ENCODE measurements at places on chromosomes 6 and 20.
A peak's percentile ranks its signal among the peaks of the same experiment; 100 is the strongest.

DNA sequence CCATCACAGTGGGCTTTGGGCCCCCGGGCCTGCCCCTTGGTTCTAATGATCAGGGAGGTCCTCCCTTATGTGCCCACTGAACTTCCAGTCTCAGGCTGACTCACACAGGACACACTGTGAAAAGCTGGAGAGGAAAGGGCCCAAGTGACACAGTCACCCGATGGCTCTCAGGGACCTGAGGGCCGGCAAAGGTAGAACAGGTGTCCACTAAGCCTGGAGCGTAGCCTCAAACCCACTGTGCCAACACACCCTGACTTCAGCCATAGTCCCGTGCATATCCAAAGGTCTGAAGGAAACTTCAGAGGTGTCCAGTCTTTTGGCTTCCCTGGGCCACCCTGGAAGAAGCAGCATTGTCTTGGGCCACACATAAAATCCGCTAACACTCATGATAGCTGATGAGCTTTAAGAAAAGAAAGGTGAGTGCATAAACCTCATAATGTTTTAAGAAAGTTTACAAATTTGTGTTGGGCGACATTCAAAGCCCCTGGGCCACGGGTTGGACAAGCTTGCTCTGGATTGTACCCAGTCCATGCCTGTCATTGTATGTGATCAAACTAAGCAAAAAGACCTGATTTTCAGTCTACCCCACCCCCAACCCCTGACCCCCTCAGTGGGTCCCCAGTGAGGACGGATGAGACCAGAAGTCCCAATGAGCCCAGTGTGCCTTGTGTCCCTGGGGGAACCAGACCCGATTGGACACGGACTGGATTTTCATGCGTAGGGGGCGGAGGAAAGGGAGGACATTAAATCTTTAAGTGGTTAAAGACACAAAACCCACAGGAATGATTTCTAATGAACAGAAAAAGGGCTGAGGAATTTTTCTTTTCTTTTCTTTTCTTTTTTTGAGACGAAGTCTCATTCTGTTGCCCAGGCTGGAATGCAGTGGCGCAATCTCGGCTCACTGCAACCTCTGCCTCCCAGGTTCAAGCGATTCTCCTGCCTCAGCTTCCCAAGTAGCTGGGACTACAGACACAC lies 6.1 kb downstream of the RAMACL start:
- no peak for DNase-seq

DNA sequence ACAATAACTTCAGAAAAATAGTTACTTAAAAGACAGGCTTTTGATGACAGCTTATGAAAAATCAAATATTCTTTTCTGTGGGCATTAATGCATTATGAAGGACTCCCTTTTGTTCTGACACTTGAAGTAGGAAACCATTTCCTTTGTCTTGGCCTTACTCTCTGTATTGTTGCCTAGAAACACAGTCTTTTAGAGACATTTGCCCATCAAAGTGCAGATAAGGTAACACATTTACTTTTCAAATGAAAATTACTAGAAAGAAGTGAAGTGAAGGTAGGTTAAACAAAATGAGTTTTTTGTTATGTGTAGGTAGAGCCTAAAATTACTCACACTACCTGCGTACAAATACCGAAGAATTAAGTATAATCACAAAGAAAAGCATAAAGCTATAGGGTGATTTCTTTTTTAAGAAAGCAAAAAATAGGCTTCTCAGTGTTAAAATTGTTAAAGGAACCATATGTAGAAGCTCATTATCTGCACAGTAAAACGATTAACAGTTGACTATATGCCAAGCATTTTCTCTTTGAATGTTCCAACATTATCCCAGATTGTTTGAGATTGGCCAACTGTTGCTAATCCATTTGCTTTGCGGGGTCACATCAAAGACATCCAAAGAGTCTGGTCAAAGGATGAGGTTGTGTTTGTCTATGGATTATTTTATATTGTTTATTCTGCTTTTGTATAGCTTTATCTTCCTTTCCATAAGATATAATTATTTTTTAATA lies 542.0 kb upstream of the RNF217 start:
- no peak for DNase-seq

- DNase-seq: no peak
Measured at GRCh38 chr20:6767536-6768227, at the start of gene BMP2. BMP2 (plus strand) TSS chr20:6767686; CDS start chr20:6770127, 2,441 bp downstream.

DNA sequence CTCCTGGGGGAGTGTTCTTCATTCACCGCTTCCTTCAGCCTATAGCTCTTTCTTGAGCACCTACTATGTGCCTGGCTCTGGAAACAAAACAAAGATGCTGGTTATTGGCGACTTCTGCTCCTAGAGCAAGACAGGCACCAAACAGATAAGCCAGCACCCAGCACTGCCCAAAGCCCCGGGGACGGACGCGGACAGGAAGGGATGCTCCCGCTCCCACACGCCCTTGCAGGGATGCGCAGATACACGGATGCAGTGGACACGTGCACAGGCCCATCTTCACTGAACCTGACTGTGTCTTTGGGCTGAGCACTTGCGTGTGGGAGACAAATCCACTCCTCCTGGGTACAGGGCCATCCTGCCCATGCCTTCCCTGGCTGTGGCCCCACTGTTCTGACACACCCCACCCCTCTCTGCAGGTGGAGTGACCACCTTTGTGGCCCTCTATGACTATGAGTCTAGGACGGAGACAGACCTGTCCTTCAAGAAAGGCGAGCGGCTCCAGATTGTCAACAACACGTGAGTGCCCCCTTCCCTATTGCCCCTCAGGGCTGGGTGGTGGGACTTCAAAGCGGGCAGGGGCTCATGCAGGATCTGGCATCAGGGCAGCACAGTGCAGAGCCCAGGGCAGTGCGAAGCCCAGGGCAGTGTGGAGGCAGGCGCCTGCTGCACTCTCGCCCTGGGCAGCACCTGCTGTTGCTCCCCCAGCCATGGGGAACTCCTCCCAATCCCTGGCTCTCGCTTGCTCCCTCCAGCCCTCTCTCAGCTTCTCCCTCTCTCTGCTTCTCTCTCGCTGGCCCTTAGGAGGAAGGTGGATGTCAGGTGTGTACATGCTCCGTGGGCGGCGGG lies 39.9 kb downstream of the SRC start:
- no peak for DNase-seq

DNA sequence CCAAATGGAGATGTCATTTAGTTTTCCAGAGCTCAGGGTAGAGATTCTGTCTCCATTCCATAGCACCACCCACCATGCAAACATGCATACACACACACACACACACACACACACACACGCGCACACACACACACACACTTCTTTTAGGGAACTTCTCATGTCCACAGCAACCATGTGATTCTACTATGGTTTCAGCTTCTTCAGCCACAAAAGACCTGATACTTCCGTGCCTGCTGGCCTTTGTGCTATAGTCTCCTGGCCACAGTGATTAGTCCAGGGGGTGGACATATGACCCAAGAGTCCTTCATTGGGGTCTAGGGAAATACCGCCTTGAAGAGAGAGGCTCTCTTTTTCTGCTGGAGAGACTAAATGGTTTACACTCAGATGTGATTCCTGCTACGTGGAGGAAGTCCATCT lies 53.5 kb downstream of the CARMIL1 start:
- no peak for DNase-seq

DNA sequence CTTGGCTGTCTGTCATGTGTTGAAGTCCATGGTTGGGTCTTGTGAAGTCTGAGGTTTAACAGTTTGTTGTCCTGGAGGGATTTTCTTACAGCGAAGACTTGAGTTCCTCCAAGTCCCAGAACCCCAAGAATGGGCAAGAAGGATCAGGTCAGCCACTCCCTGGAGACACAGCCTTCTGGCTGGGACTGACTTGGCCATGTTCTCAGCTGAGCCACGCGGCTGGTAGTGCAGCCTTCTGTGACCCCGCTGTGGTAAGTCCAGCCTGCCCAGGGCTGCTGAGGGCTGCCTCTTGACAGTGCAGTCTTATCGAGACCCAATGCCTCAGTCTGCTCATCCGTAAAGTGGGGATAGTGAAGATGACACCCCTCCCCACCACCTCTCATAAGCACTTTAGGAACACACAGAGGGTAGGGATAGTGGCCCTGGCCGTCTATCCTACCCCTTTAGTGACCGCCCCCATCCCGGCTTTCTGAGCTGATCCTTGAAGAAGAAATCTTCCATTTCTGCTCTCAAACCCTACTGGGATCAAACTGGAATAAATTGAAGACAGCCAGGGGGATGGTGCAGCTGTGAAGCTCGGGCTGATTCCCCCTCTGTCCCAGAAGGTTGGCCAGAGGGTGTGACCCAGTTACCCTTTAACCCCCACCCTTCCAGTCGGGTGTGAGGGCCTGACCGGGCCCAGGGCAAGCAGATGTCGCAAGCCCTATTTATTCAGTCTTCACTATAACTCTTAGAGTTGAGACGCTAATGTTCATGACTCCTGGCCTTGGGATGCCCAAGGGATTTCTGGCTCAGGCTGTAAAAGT lies 43.5 kb downstream of the SIRPA start:
- DNase-seq: no peak

DNA sequence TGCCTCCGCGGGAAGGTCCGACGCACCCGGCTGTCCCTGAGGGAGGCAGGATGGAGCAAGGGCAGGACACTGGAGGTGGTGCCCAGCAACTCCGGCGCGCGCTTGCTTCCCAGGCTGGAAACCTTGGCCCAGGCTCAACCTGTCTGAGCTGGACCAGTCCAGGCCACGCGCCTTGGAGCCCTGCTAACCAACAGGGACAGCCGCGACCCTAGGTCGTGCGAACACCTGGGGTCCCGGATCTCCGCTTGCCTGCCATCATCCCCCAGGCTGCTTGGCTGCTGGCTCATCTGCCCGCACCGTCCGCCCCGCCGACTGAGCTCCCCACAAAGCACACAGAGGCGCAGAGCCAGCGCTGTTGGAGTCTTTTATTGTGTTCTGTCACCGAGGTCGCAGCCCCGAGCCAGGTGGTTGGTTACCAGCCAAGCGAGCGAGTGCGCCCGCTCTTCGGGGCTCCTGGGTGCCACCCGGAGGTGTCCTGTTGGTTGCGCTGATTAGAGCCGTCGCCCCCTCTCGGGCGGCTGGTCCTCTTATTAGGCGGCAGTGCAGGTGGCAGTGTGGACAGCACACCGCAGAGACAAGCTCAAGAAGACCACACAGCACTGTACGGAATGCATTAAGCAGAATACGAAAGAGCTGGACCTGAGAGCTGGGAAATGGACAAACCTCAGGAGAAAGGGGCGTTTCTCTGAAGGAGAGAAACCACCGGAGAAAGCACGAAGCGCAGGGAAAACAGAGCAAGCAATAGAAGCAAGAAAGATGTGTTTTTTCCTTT lies 3.8 kb downstream of the COL12A1 start:
- no peak for DNase-seq

GRCh38 chr6:39166189-39166911 lies 51.4 kb upstream of the SAYSD1 start:
- DNase-seq: peak; percentile 59

DNA sequence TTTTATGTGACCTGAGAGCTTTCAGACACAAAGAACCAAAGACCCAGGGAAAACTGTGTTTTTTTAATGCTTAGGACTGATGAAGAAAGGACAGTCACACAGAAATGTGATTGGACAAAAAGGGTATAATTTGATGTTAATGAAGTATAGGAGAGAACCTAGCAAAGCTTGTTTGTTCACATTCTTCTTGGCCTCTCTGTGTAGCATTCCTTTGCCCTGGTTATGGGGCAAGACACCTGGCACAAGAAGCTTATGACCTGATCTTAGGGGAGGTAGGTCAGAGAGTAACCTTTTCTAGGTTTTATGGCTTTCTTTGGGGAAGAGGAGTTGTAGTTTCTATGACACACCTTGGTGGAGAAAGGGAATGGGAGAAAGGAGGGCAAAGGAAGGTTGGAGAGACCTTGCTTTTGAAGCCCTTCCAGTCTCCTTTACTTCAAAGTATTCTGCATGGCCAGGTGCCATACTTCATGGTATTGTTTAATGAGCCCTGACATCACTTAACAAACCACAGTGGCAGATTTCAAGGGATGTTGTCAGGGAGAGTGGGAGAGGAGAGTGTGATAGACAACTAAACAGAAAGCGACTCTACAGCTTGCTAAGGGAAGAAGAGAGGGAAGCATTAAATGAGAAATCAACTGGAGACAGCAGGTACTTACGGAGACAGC lies 701.8 kb upstream of the FLRT3 start:
- DNase-seq: no peak

GRCh38 chr6:156685823-156686222 lies 91.4 kb upstream of the ARID1B start:
- no peak for DNase-seq

DNA sequence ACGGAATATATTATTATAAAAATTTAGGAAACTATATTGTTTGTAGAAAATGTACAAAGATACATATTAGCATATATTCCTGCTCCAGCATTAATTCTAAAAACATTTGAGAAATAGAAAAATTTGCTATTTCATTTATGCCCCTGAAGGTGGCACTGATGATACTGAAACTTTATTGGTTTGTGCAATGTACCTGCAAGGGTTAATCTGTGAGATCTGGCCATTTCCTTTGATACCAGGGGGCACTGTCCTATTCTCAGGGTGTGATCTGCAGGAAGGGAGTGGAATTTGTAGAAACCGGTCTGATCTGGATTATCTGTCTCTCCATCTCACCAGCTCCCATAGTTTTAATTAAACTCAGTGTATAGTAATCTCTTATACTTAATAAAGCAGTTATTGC lies 625.1 kb upstream of the IMPG1 start:
- no peak for DNase-seq

GRCh38 chr6:64459411-64459944 lies 823.9 kb downstream of the PHF3 start:
- DNase-seq: no peak

GRCh38 chr6:22153384-22154158 lies 143.3 kb downstream of the PRL start:
- DNase-seq: no peak

DNA sequence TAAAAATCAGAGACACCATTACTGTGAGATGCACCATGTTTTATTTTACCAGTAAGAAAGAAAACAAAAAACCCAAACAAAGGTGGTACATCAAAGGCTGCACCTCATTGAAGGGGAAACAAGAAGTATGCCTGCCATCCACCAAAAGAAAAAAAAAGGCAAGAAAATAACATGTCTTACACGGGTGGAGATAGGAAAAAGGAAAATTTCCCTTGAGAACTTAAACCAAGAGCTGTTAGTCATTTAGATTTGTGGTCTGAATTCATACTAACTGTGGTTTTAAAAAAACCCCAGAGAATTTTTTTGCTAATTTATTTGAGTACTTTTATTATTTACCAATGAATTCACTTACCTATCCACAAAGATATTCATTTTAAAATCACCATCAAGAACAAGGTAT lies 144.0 kb downstream of the LRRC1 start:
- DNase-seq: no peak

DNA sequence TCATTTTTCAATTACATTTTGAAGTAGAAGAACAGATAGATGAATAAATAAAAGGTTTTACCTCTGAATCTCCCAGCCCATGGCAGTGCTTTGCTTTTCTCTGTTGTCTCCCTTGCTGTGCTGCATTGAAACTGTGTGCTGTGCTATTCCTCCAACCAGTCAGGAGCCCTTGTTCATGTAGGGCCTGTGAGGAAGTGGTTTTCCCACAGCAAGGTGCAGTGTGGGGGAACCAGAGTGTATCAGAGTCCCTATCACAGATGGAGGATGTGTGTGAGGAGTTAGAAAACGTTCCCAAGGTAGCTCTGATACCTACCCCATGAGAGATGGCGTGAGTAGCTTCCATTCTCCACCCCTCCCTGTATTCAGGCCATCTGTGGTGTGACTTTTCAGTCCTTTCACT lies 72.8 kb upstream of the RALGAPA2 start:
- no peak for DNase-seq

Measured in activated CD4-positive, CD25-positive, alpha-beta regulatory T cell treated with anti-CD3 and anti-CD28 coated beads, Interleukin-2, amount 50 U/mL, for 16 hours (primary cell).